ENCODE measurements at places on chromosomes 7 and 10.
A peak's percentile ranks its signal among the peaks of the same experiment; 100 is the strongest.

DNA sequence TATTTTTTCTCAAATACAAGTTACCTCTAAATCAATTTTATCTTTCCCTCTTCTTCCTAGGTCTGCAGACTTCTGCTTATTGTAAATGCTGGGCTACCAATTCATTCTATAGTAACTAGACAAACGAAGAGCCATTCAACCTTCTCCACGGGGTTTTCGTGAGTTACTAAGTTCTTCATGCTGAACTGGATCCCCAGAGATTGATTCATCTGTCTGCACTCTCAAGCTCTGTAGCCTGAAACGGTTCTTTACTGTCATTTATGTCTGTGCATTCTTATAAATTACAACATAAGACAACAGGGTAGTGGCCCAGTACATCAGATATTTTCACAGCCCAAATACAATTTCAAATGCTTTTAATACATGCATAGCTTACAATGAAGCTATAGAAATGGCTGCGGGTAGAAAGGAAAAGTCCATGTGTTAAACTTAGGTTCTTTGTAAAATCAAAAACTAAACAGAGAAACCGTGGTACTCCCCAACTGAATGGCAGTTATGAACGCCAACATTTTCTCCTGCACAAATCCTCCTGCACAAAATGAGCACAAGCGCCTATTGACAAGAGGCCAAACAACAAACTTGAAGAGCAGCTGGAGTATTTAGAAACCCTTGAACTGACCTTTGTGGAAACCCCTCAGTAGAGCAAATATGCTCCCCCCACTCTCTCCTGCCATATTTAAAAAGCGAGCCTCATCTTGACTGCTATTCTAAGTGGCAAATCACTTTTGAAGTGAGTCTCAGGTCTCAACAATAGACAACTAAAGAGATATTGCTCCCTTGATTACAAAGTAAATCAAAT, 20.7 kb downstream of the LAMB1 start:
- no peak for DNase-seq

DNA sequence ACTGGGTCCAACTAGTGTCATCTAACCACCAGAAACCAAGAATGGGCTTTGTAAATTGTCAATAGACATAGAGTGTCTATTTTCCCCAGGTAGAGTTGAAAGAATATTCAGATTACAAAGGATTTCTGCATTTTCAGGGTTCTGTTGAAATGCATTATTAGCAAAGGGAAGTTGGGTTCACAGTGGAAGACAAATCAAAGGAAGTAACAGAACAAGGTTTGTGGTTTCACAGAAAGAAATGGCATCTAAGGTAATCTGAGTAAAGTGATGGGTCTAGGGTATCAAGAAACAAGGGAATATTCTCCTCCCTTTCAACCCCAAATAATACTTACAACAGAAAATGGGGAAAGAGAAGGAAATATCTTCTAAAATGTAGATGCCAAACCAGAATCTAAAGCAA, 25.8 kb downstream of the CEP41 start:
- DNase-seq: no peak

- DNase-seq: no peak
Measured at GRCh38 chr10:119325131-119325530, 117.8 kb downstream of the GRK5 start.

GRCh38 chr7:117675497-117676435, 195.9 kb downstream of the CFTR start:
- DNase-seq: no peak

DNA sequence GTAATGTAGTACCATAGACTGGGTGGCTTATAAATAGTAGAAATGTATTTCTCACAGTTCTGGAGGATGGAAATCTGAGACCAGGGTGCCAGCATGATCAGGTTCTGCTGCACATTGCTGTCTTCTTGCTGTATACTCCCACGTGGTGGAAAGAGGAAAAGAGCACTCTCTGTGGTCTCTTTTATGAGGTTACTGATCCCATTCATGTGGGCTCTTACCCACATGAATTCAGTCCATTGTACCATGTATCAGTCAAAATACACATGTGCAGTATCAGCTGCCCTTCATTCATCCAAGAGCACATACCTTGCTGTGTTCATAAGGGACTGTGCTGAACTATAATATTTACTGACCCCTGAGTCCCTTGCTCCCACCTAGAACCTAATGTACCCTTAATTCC, 17.1 kb downstream of the PNLIPRP2 start:
- no peak for DNase-seq

GRCh38 chr7:21543528-21544302, 876 bp downstream of the DNAH11 start:
- DNase-seq: no peak

GRCh38 chr10:129658376-129659072, 191.5 kb downstream of the MGMT start:
- no peak for DNase-seq

DNA sequence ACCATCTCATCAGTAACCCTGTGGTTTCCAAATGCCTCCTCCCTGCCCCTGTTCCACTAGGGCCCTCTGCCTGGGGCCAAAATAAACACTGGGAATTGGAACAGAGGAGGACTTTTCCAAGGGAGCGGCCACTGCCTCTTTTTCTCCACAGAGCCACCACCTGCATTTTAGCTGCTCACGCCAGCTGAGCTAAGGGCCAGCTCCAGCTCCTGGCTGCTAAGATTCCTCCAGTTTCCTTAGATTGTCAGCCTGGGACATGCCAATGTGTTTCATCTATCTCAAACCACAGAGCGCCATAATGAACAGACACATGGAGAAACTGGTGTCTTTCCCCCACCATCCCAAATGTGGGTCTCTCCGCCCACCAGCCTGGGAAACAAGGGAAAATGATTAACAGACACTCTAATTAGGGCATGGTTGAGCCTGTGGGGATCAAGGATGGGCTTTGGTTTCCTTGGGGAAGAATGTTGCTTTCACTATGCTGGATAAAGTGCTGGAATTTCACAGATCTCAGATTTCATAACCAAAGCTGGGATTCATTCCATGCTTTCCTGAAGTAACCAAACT, 52.2 kb downstream of the ASB13 start:
- DNase-seq: no peak

DNA sequence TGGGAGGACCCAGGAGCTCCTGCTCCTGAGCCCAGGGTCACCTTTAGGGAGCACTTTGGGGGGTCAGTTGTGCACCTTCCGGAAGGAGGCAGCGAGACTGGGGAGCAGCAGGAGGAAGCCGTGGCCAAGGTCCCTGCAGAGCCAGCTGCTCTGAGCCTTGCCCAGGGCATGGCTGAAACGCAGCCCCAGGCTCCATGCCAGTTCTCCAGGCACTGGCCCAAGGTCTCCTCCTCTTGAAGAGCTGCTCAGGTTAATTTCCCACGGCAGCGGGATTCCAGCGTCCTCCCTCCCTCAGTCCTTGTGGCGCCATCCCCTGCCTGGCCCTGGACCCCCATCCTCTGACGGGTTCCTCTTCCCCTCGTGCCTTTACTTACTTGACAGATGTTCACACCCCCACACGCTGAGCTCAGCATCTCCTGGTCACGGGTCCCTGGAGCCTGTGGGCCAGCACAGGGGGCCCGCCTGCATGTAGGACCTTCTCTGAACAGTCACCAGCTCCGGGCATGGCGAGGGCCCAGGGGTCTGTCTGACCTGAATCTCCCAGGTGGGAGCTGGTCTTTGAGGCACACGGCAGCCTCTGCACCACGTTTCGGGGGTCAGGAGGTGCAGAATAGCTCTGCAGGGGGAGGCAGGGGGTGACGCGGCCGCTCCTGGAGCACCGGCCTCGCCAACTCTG, 16.7 kb upstream of the CFAP46 start:
- no peak for DNase-seq

DNA sequence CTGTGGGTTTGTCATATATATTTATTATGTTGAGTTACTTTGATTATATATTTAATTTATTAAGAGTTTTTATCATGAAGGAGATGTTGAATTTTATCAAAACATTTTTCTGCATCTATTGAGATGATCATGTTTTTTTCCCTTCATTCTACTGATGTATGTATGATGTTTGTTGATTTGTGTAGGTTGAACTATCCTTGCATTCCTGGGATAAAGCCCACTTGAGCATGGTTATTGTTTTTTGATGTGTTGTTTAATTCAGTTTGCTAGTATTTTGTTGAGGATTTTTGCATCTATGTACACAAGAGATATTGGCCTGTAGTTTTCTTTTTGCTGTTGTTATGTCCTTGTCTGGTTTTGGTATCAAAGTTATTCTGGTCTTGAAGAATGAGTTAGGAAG, 31.1 kb downstream of the SCART1 start:
- no peak for DNase-seq

DNA sequence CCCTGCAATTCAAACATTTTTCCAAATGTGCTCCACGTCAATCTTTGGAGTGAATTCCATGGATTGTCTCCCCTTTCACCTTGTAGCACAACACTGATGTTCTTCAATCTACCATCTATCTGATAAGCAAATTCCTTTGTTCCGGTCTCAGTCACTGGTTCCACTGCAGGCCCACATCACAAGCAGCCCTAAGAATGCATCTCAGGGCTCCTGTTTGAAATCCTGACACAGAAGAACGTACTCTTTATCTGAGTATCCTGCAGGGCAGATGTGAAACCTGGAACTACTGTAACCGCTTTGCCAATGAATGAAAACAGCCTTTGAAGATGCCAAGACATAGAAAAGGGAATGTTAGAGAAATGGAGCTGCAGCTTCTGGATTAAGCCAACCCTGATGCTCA, 62.9 kb upstream of the FAM133B start:
- DNase-seq: no peak

DNA sequence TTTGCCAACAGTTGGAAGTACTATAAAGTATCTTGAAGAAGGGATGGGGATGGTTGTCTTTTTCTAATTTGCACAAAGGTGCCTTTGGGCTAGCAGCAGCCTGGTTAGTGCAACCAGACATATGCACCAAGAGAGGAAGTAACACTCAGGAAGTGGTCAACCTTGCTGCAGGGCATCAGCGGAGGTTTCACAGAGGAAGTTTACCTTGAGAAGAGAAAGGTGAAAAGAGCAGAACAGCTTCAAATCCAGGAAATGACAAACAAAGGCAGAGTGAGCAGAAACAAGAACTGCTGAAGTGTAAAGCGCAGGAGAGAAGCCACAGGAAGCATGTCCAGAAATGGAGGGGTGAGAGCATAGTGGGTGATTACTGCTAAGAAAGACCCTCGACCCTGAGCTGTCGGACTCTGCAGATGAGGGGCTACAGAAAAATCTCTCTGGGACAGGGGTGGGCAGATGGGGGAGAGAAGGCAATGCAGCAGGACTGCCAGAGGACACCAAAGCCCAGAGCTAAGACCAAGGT, 66.9 kb downstream of the STK17A start:
- DNase-seq: no peak

DNA sequence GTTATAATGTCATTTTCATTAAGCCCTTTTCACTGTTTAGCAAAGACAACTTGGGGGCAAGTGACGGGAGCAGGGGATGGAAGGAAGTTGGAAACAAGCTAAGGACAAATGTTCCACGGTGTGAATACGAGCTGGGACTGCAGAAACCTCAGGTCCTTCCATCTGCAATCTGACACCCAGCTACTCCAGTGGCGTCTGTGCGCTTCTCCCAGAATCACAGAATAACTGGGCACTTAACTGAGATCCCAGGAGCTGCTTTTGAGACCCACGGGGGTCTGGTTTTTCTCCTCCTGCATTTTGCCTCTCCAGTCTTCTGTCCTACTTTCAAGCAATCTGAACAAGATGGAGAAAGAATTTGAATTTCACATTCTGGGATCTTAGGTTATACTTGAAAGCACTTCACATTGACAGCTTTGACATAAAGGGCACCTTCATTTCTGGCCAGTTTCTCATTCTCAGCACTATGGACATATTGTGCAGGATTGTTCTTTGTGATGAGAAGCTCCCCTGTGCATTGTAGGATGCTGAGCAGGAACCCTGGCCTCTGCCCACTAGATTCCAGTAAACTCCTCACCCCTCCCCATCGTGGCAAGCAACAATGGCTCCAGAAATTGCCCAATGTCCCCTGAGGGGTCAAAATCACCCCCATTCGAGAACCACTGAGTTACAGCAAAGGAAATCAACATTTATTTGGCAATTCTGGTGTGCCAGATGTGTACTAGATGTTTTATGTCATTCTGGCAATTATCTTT, 194.1 kb downstream of the CACNB2 start:
- DNase-seq: no peak

DNA sequence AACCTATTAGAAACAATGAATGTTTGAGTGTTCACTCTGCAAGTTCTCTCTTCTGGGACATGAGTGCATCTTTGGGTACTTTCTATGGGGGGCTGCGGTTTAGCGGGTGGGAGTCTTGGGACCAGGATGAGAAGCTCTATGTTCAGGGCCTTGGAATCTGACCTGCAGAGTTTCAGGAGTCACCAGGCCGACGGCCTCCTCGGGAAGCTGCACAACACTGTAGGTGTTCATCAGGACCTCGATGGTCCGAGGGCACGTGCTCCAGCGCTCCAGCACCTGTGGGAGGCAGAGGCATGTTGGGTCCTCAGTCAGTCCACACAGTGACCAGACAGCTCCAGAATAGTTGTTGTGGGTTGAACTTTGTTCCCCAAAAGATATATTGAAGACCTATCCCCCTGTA, 8.9 kb upstream of the GBX1 start:
- no peak for DNase-seq

- DNase-seq: no peak
Measured at GRCh38 chr10:23081891-23082290, 13.5 kb upstream of the MSRB2 start.

DNA sequence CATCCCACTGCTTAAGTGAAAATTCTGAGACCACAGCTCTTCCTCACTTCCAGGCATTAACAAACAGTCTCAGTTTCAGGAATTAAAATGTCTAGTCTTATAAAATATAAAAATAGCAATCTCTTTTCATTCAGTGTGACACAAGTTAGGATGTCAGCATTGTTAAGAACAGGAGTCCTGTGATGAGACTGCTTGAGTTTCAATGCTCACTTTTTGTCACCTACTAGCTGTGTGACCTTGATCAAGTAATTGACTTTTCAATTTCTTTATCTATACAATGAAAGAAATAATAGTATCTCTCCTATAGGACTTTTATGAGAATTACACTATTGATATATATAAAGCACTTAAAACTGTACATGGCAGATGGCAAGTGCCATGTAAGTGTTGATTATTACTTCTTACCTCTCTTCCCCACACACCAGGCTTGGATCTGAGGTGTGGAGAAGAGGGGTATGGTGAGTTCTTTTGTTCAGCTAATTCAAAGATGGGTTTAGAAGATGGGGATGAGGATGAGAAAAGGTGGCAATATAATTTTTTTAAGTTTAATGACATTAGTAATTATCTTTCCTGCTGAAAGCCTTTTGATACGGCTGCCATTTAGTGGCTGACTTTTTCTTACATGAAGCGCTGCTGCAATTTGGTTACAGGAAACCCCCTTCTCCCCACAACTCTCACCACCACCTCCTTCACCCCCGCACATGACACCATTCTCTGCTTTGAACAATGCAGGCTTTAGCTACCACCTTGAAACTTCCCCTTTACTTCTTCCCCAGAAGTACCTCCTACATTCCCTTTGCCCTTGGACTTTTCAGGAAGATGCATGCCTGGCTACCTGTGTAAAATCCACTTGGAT, 20.8 kb upstream of the HYAL4 start:
- DNase-seq: no peak

GRCh38 chr10:11869219-11869618, 46.1 kb downstream of the PROSER2 start:
- DNase-seq: no peak

- no peak for DNase-seq
Measured at GRCh38 chr10:68086011-68086410, 10.9 kb upstream of the HERC4 start.

- DNase-seq: peak; percentile 46
Measured at GRCh38 chr7:148983200-148984146, 44.8 kb downstream of the PDIA4 start.

Measured in hippocampal formation (tissue), 2 donors.